Esophagus muscularis mucosa (tissue), 4 donors: ENCODE measurements at places on chromosomes 2 and 18.

GRCh38 chr2:72864500-72864899 is 22.7 kb upstream of the SPR start:
- no peak for DNase-seq

DNA sequence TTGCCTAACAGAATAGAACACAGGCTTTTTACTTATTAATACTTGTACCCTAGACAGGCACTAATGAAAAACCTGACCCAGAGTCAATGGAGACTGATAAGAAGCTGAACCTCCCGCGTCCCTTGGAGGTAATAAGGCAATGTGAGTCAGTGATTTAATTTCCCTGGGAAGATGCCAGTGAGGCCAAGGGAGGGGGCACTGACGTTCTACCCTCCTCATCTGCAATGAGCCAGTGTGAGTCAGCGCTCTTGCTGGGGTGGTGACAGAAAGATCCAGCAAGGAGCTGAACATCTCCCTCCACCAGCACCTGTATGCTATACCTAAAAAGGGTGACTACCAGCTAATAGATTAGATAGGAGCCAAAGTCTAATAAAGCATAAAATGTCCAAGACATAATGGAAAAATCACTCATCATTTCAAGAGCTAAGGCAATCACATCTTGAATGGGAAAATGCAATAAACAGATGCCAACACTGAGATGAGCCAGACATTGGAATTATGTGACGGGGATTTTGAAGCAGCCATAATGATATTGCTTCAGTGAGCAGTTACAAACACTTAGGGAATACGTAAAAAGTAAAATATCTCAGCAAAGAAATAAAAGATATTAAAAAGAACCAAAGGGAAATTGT is 116.9 kb downstream of the TPGS2 start:
- DNase-seq: no peak

DNA sequence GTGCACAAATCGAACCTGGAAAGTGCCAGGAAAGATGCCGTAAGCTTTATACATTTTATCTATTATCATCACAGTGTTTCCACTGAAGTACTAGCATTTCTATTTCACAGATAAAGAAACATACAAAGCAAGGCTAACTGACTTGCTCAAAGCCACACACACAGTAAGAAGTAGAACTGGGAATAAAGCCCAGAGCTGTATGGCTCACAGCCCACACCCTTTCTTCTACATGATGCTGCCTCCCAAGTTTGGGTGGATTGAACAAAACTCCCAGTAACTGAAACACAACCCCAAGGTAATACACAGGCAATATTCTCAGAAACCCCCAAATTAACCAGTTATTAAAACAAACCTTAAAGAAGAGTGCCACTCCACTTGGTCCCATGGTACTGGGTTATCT is 11.2 kb downstream of the SAP130 start:
- DNase-seq: no peak

DNA sequence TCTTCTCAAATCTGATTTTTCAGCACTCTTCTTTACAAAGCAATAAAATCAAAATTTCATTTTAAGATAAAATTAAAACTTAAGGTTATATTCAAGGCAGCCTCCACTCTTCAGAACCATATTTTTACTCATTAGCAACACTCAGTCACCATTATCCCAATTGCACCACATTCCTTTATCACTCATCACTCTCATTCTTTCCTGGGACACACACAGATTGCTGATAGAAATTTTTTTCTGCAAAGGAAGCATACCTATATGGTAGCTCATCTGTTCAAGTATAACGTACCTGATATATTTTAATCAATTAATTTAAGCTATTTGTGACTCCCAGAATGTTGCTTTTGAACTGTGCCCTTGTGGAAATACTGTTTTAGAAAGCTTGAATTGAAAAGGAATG is 1559.3 kb upstream of the ZEB2 start:
- DNase-seq: no peak

GRCh38 chr2:64766841-64767669 is 113.3 kb upstream of the SERTAD2 start:
- DNase-seq: no peak

GRCh38 chr18:62045316-62045715 is 141.5 kb downstream of the PIGN start:
- DNase-seq: no peak

- DNase-seq: no peak
These were observed 35.4 kb downstream of the FASTKD2 start for GRCh38 chr2:206800506-206801417.
